Head of caudate nucleus (tissue), 42 donors: ENCODE measurements at places on chromosomes 16 and 17.

- no peak for DNase-seq
Measured at GRCh38 chr17:82234211-82235055, 5.6 kb downstream of the SLC16A3 start.

DNA sequence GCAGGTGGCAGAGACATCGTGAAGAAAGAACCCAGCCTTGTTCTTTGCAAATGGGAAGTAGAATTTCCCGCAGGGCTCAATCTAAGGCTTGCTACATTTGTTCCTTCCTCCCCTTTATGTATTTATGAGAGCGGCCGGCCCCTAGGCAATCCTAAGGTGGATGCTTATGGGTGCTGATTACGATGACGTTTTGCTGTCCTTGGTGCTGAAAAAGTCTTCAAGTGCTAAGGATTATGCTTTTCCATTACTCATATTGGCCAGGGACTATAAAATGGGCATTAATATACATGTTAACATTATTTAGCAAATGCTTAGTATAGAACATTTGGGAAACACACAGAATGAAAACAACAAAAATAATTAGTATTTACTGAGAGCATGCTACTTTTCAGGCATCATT is 313.3 kb upstream of the XYLT1 start:
- no peak for DNase-seq

DNA sequence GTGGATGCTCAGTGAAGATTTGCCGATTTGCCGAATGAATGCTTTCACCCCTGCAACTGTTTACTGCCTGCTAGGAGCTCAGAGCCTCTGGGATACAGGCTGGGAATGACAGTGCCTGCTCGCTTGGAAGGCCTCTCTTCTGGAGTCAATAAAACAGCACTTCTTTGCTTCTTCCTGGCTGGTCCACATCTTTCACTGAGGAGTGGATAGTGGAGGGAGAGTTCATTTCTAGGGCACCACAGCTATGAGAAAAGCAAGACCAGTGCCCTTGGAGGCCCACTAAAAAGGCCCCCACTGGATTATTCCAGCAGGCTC is 3.1 kb upstream of the USP7 start:
- DNase-seq, result no peak

- no peak for DNase-seq
Measured at GRCh38 chr17:30433514-30433913, 43.7 kb upstream of the GOSR1 start.

DNA sequence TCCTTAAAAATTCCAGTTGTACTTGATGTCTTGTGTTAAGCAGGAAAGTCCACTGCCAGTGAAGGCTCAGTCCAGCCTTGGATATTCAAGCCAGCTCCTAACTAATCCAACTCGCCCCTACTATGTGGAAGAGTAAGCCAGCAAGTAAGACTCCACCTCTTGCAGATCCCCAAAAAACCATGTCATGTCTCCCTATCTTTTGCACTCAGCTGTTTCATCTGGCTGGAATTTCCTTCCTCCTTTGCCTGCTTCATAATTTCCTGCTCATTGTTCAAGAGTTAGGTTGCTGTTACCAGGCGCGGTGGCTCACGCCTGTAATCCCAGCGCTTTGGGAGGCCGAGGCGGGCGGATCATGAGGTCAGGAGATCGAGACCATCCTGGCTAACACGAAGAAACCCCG is 37.8 kb downstream of the RBBP6 start:
- DNase-seq, result no peak

GRCh38 chr17:37518826-37519225 is 29.1 kb downstream of the DUSP14 start:
- no peak for DNase-seq

DNA sequence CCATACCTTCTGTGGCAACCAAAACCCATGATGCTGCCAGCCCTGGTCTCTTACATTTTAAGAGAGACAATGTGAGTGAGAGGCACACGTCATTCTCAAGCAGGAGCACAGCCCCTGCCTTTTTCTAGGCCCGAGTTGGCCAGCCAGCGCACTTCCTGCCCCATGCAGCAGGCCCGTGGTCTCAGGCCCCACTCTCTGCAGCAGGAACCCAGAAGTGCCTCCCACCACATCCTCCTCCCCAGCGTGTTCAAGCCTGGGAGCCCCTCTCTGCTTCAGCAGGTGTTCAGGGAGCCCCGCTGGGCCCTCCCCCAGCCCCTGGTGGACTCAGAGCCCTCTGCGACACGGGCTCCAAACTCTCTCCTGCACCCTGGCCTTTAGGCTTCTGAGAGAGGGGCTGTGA is 30.5 kb downstream of the ITGAE start:
- DNase-seq, result no peak

GRCh38 chr17:36742267-36743000 is 141.1 kb downstream of the MRM1 start:
- DNase-seq, result no peak

- DNase-seq, result no peak
Measured at GRCh38 chr17:45284176-45285140, 22.6 kb upstream of the SPATA32 start.

DNA sequence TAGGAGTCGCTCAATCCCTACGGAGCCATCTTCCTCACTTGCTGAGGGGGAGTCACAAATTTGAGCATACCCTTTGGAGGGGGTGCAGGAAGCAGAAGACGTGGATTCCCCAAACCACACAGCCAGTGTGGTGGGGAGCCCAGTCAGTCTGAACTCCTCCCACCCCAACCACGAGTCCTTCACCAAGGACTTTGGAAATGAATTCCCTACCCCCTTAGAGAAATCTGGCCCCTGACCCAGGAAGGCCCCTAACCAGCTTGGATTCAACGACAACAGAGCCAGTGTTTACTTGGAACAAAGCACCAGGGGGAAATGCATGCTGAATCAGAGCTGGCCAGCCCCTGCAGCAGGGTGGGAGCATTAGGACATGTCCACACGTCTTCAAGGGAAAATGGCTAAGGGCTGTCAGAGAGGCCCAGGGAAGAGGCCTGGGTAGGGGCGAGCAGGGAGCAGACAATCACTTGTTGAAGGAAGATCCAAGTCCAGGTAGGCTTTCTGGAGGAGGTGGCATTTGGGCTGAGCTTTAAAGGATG is 5.5 kb upstream of the TMEM92 start:
- DNase-seq, result no peak

DNA sequence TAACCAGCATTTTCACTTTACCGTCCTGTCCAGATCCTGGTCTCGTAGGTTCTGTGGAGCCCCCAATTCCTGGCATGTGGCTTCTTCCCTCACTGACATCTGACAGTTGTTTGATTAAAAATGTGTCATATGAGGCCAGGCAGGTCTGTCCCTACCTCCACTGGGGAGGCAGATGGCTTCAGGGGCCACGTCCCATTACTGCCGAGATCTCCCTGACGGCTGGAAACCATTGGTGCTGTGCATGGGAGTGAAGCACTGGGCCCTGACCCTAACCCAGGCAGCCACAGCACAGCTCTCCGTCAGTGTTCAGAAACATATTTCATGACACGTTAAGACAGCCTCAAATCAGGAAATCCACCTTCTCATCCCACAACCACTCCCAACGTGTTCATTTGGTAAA is 77.5 kb downstream of the GNAO1 start:
- peak; percentile 37 for DNase-seq

GRCh38 chr16:78386557-78387324 is 287.3 kb downstream of the WWOX start:
- no peak for DNase-seq

- no peak for DNase-seq
Measured at GRCh38 chr16:77905374-77905920, 116.9 kb upstream of the CLEC3A start.

DNA sequence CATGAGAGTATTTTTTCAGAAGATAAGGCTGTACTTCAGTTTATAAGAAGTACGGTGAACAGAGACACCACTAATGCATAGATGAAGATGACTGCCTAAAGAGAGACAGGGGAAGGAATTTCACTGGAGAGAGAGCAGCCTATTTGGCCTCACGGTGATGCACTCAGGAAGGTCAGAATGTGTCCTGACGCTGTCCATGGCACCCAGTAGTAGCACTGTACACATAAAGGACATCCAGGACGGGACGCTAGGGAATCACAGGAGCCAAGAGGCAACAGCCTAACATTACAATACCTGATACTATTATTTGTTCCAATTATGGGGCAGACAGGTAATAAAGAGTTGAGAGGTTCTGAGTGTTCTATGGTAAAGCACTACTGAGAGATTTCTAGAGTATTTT is 24.9 kb upstream of the LRRC37A start:
- DNase-seq, result no peak

- DNase-seq, result no peak
Measured at GRCh38 chr17:43665084-43665936, 3.6 kb upstream of the MEOX1 start.

DNA sequence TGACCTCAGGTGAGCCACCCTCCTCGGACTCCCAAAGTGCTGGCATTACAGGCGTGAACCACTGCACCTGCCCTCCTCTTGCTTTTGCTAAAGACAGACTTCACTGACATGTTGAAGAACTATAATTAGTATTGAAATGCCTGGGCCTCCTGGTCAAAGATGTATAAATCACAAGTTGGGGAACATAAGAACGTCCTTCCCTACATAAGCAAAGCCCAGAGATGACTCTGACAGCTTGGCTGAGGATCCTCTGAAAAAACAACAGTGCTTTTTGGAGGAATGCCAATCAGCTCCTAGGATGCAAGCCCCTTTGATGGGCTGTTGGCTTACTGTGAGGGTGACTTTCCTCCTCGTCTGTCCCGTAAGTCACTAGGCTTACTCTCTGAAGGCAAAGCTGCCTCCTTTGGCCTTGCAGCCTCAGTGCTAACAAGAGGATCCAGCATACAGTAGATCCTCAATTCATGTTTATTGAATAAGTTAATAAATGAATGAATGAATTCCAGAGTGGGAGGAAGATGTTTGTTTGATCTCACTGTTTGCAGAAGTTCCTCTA is 6.3 kb downstream of the APOH start:
- DNase-seq, result no peak

- DNase-seq, result no peak
Measured at GRCh38 chr16:83100679-83101078, 473.9 kb downstream of the CDH13 start.

DNA sequence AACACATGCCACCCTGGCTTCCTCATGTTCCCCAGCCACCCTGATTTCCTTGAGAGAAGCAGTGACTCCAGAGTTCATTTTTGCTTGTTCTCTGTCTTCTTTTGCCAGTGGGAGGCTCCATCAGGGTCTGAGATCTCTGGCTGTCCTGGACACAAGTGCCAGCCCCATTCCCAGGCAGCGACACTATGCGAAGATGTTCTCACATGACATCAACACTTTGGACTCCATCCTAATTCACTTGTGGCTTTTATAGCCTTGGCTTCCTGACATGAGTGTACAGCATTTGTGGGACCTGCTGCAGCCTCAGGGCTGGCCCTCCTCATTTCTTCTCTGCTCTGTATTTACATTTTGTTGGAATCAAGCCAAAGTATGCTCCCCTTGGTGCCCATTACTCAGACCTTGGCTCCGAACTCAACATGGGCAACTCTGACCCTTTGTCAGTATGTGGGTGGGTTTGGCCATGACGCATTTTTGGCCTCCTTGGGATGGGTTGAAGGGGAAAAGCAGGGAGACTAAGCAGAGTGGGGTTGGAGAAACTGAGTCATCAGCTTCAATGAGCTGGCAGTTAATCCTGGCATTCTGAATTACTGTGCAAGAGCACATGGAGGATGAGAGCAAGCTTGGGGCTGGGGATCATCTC is 119.0 kb upstream of the EEF2KMT start:
- no peak for DNase-seq

DNA sequence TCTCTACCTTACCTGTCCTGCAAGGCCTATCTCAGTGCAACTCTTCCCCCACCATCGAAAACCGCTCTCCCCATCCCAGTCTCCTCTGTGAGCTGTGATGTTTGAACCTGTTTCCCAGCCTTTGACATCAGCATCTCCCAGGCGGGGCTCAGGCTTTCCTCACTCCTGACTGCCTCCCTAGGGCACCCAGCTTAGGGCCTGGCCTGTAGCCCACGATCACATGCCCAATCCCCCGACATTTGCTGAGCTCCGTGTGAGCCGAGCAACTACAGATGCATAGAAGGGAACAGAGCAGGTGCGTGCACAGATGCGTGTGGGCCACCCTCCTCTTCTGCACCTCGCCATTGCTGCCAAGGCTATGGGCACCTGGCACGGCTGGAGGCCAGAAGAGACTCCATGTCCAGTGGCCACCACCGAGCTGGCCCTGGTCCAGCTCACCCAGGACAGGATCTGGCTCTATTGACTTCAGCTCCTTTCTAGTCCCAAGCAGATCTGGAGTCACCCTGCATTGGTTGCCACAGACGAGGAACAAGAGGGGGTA is 35.5 kb upstream of the CMIP start:
- no peak for DNase-seq

GRCh38 chr17:79556271-79556670 is 54.6 kb downstream of the RBFOX3 start:
- no peak for DNase-seq
